ENCODE measurements at places on chromosomes 12 and 14. TPM values are rescaled to one million over a fixed set of nuclear protein-coding genes. Genes with fewer than 3 reads are reported as not detected.

DNA sequence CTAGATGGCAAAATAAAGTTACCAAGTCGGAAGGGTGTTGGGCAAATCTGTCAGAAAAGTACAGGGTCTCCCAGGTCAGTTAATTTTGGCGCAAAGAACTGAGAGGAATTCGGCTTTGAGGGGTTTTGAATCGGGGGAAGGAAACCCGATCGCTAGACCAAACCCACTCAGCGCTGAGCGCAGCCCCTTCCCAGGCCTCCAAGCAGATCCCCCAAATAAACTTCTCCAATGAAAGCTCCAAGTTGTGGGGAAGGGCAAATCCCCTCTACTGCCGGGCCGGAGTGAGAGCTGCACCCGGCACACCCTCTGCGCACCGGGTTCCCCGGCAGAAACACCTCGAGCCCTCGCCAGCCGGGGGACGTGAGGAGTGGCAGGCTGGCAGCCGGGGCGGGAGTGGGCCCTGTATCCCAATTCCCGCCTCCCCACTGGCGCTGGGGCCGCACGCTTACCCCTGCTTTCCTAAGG lies 441 bp downstream of the E2F7 start:
- H3K36me3 ChIP-seq, result no peaks in the 10 kb centered on the region
- no peak for DNase-seq
- H3K4me3 ChIP-seq, result peak overlapping the region; percentile 82
- peak overlapping the region; percentile 80 for H3K27ac ChIP-seq
- no peaks in the 10 kb centered on the region for H3K27me3 ChIP-seq

GRCh38 chr12:54564768-54565167 lies 15.4 kb downstream of the PDE1B start:
- H3K4me1 ChIP-seq, result no peaks in the 10 kb centered on the region
- no peaks in the 10 kb centered on the region for H3K36me3 ChIP-seq
- no peak overlapping the region for H3K4me3 ChIP-seq
- no peaks in the 10 kb centered on the region for H3K27me3 ChIP-seq
- H3K27ac ChIP-seq, result no peak overlapping the region

GAS2L3 gene
- 27.2 TPM for total RNA-seq

FGF6 gene
- not detected for total RNA-seq

DNA sequence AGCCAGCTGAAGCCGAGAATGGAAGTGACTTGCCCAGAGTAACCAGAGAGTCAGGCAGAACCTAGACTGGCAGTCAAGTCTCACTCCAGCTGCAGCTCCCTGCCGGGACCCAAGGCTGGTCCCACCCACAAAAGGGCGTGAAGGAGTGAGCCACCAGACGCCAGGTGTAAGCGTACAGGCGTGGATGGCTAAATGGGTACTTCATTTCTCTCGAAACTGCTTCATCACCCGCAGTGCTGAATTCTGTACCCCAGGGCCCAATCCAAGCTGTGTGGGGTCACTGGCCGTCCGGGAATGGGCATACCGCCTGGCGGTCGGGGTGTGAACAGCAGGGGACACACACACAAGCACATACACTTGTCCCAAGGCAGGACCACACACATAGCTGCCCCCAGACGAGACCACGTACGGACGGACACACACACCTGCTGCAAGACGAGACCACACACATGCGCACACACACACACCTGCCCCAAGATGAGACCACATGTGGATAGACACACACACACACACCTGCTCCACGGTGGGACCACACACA lies 34.8 kb downstream of the DEGS2 start:
- no peaks in the 10 kb centered on the region for H3K36me3 ChIP-seq
- H3K4me3 ChIP-seq, result no peak overlapping the region
- H3K27me3 ChIP-seq, result no peaks in the 10 kb centered on the region

GRCh38 chr14:68927956-68928675 lies 51.0 kb downstream of the ACTN1 start:
- H3K27me3 ChIP-seq, result no peaks in the 10 kb centered on the region
- peaks cover 4% of the 10 kb centered on the region for H3K36me3 ChIP-seq
- H3K4me1 ChIP-seq, result peaks cover 18% of the 10 kb centered on the region
- peak overlapping the region; percentile 65 for H3K27ac ChIP-seq

DNA sequence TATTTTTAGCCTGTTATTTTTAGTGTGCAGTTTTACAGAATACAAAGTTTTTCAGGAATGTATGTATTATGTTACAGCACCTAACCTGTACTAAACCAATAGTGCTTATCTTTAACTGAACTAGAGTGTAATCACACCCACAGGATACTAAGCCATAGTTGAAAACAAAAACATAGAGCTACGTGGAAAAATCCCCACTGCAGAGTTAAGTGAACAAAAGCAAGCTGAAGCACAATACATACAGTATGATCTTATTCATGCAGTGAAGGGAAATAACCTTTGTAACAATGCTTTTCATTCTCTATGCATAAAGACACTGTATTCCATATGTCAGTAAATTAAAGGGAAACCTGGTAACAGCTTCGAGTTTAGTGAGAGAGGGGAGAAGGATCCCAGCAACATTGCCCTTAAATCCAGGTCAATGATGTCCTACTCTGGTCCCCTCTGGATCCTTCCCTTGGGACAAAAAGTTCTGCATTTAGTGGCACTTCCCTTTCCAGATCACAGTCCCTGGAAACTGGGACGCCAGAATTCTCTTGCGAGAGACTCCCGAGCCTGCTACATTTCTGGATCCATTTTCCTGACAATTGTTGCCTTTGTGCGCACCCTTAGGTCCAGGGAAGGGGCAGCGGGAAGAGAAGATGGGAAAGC lies 121.3 kb upstream of the CCND2 start:
- H3K4me3 ChIP-seq, result no peak overlapping the region
- no peaks in the 10 kb centered on the region for H3K36me3 ChIP-seq
- H3K27ac ChIP-seq, result no peak overlapping the region
- H3K4me1 ChIP-seq, result peaks cover 5% of the 10 kb centered on the region
- H3K27me3 ChIP-seq, result no peaks in the 10 kb centered on the region

GRCh38 chr12:24881227-24881626 lies 67.7 kb downstream of the BCAT1 start:
- no peak for DNase-seq
- no peak overlapping the region for H3K4me3 ChIP-seq
- no peaks in the 10 kb centered on the region for H3K27me3 ChIP-seq
- no peak overlapping the region for H3K27ac ChIP-seq
- H3K4me1 ChIP-seq, result 0 out of 2 replicates have a peak, but pooled peaks cover 5% of the 10 kb centered on the region

AICDA gene
- total RNA-seq, result not detected

SLC2A14 gene
- total RNA-seq, result 129 TPM

- H3K4me1 ChIP-seq, result peaks cover 22% of the 10 kb centered on the region
- peak; percentile 81 for DNase-seq
- H3K27me3 ChIP-seq, result no peaks in the 10 kb centered on the region
- no peak overlapping the region for H3K4me3 ChIP-seq
Measured at GRCh38 chr12:71139153-71139735, 18.6 kb downstream of the TSPAN8 start.

MORN3 gene
- 36.5 TPM for total RNA-seq

GRCh38 chr12:10362828-10363657 lies 26.8 kb downstream of the KLRK1 start:
- H3K27ac ChIP-seq, result peak overlapping the region; percentile 23
- H3K27me3 ChIP-seq, result no peaks in the 10 kb centered on the region
- H3K4me1 ChIP-seq, result peaks cover 57% of the 10 kb centered on the region
- no peak for DNase-seq
- H3K36me3 ChIP-seq, result no peaks in the 10 kb centered on the region
- H3K4me3 ChIP-seq, result no peak overlapping the region

GUCY2C gene
- 4.4 TPM for total RNA-seq

DNA sequence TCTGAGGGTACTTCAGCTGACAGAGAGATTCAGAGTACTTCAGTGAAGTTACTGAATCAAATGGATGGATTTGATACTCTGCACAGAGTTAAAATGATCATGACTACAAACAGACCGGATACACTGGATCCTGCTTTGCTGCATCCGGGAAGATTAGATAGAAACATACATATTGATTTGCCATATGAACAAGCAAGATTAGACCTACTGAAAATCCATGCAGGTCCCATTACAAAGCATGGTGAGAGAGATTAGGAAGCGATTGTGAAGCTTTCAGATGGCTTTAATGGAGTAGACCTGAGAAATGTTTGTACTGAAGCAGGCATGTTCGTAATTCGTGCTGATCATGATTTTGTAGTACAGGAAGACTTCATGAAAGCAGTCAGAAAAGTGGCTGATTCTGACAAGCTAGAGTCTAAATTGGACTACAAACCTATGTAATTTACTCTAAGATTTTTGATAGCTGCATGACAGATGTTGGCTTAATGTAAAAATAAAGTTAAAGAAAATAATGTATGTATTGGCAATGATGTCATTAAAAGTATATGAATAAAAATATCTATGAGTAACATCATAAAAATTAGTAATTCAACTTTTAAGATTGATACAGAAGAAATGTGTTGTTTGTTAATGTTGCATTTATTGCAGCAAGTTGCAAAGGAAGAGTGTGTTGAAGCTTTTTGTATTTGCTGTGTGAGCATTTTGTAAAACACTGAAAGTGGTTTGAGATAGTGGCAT lies 136.1 kb upstream of the RAP1B start:
- no peak overlapping the region for H3K27ac ChIP-seq
- no peaks in the 10 kb centered on the region for H3K36me3 ChIP-seq
- DNase-seq, result no peak
- H3K4me3 ChIP-seq, result no peak overlapping the region
- no peaks in the 10 kb centered on the region for H3K4me1 ChIP-seq
- no peaks in the 10 kb centered on the region for H3K27me3 ChIP-seq

MON2 gene
- total RNA-seq, result 30.7 TPM

DNA sequence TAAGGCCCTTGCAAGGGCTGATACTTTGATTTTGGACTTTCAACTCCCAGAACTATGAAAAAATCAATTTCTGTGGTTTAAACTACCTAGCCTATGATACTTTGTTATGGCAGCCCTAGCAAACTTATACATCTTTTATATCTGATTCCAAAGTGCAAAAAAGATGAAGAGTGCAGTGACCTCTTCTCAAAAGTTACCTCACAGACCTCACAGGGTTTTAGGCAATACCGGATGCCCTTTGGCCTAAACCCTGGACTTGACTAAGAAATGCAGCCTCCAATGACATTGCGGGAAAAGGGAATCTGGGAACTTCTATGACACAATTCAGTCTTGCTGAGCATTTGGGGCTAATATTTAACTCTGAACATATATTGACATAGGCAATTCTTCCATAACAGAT lies 63.3 kb downstream of the IGF1 start:
- H3K4me3 ChIP-seq, result no peak overlapping the region
- DNase-seq, result peak; percentile 35
- no peak overlapping the region for H3K27ac ChIP-seq
- H3K36me3 ChIP-seq, result no peaks in the 10 kb centered on the region

DNA sequence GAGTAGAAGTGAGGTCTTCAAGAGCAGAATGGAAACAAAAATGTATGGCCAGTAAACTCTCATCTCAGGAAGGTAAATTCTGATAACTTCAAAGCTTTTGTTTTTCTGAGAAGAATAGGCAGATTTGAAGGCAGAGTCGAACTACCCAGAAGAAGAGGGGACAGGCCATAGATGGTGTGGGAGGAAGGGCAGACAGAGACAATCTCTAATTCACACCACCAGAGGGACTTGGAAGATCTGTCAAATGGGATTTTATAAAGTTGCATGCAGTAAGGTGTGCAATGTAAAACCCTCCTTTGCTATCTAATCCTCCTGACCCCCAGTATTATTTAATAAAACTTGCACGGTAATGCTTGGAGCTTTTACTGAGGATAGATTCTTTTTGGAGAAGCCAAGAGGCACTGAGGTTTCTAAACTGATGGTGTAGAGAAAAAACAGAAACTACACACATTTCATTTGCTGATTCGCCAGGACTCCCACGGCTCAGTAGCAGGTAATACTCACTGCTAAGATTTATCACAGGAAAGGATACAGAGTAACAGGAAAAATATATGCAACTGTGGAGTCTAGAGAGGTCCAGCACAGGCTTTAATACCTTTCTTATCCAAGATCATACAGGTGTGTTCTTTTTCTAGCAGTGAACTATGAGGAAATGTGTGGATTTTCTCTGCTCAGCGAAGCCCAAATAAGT lies 18.3 kb downstream of the SLC38A2 start:
- H3K4me3 ChIP-seq, result no peak overlapping the region
- no peaks in the 10 kb centered on the region for H3K27me3 ChIP-seq
- DNase-seq, result no peak
- no peak overlapping the region for H3K27ac ChIP-seq

GRCh38 chr12:92947589-92948215 lies 18.6 kb upstream of the EEA1 start:
- H3K27ac ChIP-seq, result no peak overlapping the region
- no peak for DNase-seq
- H3K4me1 ChIP-seq, result peaks cover 42% of the 10 kb centered on the region
- no peaks in the 10 kb centered on the region for H3K36me3 ChIP-seq

- H3K36me3 ChIP-seq, result no peaks in the 10 kb centered on the region
- H3K27ac ChIP-seq, result peak overlapping the region; percentile 94
Measured at GRCh38 chr12:51082561-51083125, 753 bp downstream of the CSRNP2 start.

CCDC175 gene
- not detected for total RNA-seq

UNC119B gene
- total RNA-seq, result 39.1 TPM

DNA sequence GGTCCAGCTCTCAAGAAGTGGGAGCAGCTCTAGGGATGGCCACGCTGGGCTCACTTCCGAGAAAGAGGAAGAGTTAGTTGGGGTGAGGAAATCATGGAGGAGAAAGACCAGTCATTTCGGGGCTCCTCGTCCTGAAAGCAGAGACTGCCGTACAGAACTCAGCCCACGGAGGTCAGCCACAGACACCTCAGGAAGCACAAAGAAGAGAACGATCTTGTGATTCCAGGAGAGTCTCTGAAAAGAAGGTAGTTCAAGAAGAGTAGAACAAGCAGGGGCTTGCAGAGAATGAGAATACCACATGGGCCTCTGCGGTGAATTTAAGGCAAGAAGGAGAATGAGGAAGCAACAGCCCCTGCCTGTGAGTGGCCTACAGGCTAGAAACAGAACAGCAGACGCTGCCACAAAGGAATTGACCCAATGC lies 311.9 kb downstream of the CACNA1C start:
- no peak overlapping the region for H3K4me3 ChIP-seq
- DNase-seq, result no peak
- no peak overlapping the region for H3K27ac ChIP-seq
- no peaks in the 10 kb centered on the region for H3K36me3 ChIP-seq
- H3K4me1 ChIP-seq, result no peaks in the 10 kb centered on the region
- H3K27me3 ChIP-seq, result no peaks in the 10 kb centered on the region

APOF gene
- 0.18 TPM for total RNA-seq

DNA sequence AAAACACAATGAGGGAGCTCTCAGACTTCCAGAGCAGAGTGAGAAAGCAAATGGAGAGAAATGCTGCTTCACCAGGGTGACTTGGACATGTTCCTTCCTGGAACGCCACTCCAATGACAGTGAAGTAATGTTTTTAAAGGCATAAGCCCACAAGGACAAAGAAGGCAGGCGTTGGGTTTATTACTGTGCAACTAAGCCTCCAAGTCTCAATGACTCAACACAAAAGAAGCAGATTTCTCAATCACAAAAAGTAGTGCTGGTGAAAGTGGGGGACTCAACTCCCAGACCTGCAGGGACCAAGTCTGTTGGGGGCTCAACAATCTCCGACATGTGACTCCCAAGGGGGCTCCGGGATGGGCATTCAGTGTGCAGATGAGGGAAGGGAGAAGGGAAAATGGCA lies 505.2 kb downstream of the BCL11B start:
- H3K36me3 ChIP-seq, result no peaks in the 10 kb centered on the region
- H3K27me3 ChIP-seq, result no peaks in the 10 kb centered on the region
- no peaks in the 10 kb centered on the region for H3K4me1 ChIP-seq
- H3K4me3 ChIP-seq, result no peak overlapping the region

Measured in Caco-2 (cell line).